ENCODE measurements at places on chromosomes 11 and 22.

GRCh38 chr22:31104869-31105268 lies 2.5 kb downstream of the SELENOM start:
- DNase-seq = no peak

DNA sequence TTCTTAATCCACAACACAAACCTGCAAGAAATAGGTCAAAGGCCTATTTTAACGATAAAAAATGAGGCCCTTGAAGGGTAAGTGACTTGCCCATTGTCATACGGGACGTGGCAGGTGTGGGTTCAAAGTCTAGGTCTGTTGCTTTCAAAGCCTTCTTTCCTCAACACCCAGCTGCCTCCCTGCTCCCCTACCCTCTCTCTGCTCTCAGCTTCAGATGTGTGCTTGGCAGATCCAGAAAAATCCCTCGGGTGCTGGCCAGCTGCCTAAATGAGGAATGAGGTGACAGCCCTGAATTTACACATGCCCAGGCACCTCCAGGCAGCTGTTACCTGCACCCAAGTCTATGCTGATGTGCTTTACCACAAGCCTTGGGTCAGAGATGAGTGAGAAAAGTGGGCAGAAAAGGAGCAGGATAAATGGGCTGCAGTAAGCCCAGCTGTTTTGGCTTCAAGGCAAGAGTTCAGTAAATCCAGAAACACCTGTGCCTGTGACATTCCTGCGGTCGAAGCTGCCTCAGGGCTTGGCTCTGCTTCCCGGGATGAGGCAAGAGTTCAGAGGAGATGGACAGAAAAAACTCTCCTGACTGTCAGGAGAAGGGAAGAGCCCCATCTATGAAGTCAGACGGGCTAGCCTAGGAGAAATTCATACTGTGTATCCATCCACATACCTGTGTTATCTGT lies 49.9 kb upstream of the LDLRAD3 start:
- no peak for DNase-seq

DNA sequence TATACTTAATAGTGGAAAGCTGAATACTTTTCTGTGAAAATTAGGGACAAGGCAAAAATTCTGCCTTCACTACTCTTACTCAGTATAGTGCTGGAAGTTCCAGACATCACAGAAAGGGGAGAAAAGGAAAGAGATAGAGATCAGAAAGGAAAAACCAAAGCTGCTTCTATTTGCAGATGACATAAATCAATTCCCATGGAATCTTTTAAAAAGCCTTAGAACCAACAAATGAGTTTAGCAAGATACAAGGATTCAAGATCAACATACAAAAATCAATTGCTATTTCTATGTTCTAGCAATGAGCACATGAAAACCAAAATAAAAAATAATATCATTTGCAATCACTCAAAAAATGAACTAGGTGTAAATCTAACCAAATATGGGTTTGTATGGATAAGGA lies 16.2 kb upstream of the CLDN5 start:
- no peak for DNase-seq

DNA sequence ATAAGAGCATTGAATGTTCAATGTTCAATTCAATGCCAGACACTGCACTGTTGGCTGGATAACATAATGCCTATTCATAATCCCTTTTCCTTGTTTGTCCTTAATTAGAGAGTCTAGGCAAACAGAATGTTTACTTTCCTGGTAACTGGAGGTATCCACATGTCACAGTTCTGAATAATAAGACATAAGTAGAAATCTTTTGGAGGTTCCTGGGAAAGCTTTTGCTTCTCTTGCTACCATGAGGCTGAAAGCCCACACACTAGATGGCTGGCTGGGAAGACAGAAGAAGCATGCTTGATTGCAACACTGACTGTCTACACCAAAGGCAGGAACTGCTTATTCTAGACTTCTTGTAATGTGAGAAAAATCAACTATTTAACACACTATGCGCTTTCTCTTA lies 79.5 kb downstream of the GAB2 start:
- no peak for DNase-seq

DNA sequence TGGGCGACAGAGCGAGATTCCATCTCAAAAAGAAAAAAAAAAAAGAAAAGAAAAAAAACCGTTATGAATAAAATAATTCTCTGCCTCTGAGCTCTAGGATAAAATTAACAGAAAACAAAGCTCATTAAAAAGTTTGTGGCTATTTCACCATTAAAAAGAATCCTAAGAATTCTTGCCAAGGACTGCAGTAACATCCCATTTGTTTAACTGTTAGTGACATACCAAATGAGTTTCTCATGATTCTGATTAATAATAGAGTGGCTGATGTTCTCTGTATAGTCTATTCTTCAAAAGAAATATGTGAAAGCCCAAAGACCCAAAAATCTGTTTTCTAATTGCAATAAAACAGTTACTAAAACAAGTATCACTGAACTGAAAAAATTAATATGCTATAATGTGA lies 19.7 kb downstream of the CLNS1A start:
- DNase-seq = no peak

- no peak for DNase-seq
Measured at GRCh38 chr11:107851704-107852310, 6.8 kb downstream of the SLC35F2 start.

- DNase-seq = no peak
Measured at GRCh38 chr11:12155696-12156095, 45.3 kb downstream of the MICAL2 start.

- DNase-seq = no peak
Measured at GRCh38 chr11:100810146-100810545, 123.1 kb downstream of the ARHGAP42 start.

- no peak for DNase-seq
Measured at GRCh38 chr22:20656516-20656901, 117.4 kb upstream of the SERPIND1 start.

- DNase-seq = no peak
Measured at GRCh38 chr11:130992788-130993187, 76.5 kb upstream of the SNX19 start.

- DNase-seq = no peak
Measured at GRCh38 chr11:130815956-130816355, 100.3 kb downstream of the SNX19 start.

GRCh38 chr11:120950880-120951279 lies 73.0 kb upstream of the TBCEL start:
- no peak for DNase-seq

DNA sequence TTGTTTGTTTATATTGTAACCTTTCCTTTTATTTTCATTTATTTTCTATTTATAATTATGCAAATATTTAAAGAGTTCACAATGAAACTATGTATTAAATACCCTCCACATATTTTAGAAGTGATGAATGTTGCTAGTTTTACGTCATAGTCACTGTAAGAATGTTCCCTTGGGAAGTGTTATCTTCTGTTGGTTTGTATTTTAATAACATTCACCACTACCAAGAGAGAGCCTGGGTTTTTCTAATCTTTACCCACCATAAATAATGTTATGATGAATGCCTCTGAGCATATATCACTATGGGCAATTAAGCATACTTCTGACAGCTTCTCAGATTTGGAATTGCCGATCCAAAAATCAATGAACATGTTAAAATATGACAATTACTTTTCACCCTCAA lies 80.7 kb downstream of the GGT1 start:
- DNase-seq = no peak

GRCh38 chr11:66176650-66177049 lies 91.8 kb upstream of the RAB1B start:
- DNase-seq = no peak

DNA sequence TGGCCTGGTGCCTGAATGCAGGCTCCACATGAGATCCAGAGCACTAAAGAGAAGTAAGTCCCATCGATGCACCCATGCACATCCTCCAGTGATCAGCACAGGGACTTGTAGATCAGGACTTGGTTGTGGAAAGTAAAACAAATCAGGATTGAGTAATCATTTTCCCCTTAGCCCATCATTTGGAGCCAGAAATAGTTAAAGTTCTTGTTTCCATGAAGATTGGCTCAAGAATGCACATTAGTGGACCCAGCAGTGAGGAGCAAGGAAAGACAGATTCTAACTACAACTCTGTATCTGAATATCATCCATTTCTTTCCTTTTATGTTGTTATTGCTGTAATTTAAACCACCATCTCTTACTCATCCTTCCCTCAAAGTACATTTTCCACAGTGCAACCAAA lies 19.1 kb downstream of the CCDC83 start:
- DNase-seq = no peak

- no peak for DNase-seq
Measured at GRCh38 chr11:6529266-6529665, 32.2 kb downstream of the DNHD1 start.

GRCh38 chr11:67060111-67060522 lies 3.5 kb downstream of the RHOD start:
- no peak for DNase-seq

DNA sequence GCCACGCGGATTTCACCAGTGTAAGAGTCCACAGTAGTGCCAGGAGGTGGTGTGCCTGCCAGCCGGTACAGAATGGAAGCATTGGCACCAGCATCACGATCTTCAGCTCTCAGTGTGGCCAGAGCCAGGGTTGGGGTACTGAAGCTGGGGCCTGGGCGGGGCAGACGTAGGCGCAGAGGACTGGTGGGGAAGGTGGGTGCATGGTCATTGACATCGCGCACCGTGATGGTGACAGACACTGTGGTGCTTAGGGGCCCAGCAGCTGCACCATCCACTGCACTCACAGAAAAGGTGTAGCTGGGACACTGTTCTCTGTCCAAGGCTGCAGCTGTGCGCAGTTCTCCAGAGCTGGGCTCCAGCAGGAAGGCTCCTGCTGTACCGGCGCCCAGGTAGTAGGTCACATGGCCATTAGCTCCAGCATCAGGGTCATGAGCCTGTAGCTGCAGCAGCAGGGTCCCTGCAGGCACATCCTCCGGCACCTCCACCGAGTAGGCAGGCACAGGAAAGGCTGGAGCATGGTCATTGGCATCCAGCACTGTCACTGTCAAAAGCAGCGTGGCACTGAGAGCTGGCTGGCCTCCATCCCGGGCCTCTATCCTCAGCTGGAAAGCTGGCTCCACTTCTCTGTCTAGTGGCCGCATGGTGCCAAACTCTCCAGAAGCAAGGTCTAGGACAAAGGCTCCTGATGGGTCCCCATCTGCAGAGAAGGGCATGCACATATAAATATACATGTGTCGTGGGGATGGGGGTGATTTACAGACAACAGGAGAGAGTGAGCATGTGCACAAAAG lies 7.9 kb upstream of the TPP1 start:
- no peak for DNase-seq

- DNase-seq = no peak
Measured at GRCh38 chr11:78019808-78020207, 3.3 kb downstream of the KCTD14 start.

DNA sequence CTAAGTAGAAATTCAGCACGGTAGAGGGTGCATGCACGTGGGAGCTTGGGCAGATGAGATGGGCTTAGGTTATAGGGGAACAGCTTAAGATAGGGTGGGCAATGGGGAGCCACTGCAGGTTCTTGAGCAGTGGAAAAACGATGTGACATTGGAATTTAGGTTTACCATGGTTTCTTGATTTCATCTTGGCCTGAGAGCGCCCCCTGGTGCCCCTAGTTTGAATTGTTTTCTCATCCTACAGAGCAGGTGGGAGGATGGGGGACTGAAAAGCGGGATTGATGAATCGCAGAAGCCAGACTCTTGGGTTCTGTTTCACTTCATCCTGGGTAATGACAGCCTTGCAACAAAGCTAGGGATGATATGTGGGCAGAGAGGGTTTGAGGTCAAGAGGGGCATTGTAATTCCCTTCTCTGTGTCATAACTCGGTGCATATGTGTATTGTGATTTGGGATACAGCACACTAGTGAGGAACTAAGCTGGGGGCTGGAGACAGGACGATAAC lies 6.7 kb upstream of the MCAM start:
- peak; percentile 37 for DNase-seq

DNA sequence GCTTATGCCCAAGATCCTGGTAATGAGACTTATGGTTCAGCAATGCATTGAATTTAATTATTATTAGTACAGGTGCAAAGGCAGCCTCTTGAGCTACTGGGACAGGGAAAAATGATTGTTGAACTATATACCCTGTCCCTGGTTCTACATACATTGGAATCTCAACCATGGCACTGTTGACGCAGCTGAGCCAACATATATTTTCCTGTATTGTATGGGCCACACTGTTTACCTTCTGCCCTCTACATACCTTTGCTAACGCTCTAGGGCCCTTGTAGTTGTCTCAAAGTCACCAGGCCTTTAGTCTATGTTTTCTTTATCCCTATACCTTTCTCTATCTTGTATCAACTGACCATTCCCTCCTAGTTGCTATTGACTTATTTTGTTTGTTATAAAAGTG lies 22.6 kb downstream of the KREMEN1 start:
- DNase-seq = no peak

GRCh38 chr11:93652679-93653078 lies 8.8 kb upstream of the CEP295 start:
- no peak for DNase-seq

DNA sequence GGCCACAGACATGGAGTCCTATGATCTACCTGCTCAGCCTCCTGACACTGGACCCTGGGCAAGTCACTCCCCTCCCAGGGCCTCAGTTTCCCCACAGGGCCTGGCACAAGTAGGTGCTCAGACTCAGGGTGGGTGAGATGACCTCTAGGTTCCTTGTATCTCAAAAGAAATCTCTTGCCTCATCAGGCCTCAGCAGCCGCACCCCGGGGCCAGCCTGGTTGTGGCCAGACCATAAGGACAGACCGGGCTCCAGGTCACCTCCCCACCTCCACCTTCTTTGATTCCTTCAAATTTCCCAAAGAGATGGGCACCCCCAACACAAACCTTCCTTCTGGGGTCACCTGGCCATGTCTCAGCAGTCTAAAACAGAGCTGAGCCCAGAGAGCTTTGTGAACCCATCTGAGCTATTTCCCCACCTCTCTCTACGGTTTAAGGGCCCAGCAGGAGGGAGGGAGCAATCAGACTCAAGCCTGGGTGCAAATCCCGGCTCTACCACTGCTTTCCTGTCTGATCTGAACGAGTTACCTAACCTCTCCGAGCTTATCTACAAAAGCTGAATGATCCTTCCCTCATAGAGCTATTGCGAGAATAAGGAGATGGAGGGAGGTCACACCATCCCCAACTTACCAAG lies 2.5 kb upstream of the APOL4 start:
- no peak for DNase-seq

DNA sequence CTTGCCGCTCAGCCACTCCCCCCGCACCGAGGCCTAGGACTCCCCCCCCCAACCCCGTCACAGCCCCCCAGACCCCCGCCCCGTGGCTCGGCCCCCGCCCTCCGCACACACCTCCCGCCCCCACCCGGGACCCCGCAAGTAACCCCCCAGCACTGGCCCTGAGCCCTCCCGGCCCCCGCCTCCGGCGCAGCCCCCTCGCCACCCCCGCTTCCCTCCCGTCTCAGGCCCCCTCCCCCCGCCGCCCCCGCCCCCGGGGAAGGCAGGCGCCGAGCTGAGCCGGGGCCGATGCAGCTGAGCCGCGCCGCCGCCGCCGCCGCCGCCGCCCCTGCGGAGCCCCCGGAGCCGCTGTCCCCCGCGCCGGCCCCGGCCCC lies 1.5 kb downstream of the SHANK3 start:
- no peak for DNase-seq
